ENCODE measurements at places on chromosomes 4 and X.

- DNase-seq = no peak
Measured at GRCh38 chr4:167955006-167955405, 137.3 kb upstream of the ANXA10 start.

DNA sequence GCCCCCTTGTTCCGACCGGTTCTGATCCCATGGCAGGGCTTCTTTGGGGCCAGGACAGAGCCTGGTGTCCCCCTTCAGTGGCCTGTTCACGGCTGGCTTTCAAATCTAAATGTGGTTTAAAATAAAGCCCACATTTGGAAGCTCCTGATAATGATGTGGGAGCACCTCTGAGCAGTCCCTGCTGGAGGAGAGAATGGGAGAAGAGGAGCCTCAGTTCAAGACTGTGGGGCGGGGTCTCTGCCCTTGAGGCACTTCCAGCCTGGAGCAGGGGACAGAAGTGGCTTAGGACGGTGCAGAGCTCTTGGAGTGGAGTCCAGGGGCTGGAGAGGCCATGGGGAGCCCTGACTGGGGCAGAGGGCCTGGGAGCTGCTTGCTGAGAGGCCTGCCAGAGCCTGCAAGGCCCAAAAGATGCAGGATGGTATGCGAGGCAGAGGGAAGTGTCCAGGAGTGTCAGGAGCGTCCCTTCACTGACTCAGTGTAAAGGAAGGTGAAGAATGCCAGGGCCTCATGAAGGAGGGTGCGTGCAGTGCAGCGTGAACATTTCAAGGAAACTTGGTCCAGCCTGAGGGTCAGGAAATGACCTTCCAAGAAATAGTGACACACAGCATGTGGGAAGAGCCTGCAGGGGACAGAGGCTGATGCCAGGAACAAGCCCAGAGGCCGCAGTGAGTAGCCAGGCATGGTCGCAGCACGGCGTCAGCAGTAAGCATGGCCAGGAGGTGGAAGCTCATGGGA, 21.1 kb upstream of the TADA2B start:
- DNase-seq = no peak

DNA sequence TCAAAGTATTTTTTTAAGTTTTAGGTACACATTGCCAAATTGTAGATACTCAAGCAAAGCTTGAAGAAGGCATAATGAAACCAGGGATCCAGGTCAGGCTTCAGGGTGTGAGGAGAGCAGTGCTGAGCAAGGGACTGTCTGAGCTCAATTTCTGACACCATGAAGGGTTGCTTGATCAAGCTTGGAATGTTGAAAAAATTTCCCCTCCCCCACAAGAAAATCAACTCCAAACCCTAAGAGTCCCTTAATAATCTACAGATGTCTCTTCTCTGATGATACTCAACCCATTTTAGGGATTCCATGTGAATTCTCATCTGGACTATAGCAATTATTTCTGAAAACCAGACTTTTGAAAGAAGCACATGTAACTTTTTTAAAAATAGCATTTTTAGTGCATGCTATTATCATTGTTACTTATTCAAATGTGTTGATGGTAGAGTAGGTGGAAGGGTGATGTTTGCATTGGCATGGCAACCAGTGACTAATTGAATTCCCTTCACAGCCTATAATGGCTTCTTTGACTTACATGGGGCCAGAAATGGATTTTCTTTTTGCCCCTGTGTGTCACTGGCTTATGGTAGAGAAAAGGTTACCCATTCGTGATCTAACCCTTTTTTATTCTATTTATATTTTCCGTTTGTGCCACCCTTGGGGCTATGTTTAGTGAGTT, 252.0 kb downstream of the FBXW7 start:
- no peak for DNase-seq

DNA sequence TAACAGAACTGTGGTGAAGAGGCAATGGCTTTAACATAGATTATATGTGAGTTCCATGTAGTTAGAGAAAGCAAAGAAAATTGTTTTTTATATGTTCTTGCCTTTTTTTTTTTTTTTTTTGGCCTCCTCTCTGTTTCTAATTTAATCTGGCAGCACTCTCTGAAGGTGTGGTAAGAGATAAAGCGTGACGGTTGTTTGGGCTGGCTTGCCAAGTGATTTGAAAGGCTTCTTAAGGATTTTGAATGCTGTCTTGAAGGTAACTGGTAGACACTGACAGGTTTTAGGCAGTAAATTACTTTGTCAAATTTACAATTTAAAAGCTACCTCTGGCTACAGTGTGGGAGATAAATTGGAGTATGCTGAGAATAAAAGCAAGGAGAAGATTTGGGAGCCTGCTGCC, 269.3 kb upstream of the HS3ST1 start:
- DNase-seq = no peak

GRCh38 chrX:25531096-25531495, 515.3 kb upstream of the ARX start:
- no peak for DNase-seq

DNA sequence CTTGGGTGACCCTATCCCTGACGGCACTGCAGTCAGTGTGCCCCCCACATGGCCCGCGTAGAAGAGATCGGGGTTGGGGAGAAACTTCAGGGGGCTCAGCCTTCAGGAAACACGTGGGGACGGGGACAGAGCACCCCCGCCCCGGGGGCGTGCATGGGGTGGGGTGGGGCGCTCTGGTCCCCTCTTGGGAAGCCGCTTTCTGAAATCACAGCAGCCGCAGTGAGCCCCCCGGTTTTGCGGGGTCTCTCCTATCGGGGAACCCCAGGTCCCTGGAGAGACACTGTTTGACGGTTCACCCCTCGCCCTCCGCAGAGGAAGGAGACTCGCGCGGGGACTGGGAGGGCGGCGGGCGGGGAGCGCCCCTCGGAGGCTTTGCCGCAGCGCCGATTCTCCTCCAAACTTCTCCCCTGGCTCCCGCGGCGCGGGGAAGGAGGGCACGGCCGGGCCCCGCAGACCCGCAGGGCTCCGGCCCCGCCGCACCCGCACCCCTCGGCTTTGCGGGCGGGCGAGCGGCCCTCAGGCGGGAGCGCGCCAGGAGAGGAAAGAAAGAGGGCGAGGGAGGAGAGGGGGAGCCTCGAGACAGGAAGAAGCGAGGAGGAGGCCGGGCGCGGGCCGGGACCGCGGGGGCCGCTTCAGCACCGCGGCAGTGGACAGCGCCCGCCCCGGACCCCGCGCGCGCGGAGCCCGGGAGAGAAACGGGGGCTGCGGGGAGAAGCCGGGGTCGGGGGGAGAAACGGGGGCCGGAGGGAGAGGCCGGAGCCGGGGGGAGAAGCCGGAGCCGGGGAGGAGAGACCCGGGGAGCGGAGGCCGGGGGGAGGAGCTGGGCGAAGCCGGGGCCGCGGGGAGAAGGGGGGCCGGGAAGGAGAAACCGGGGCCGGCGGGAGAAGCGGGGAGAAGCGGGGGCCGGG, 612 bp downstream of the CPLX1 start:
- no peak for DNase-seq

DNA sequence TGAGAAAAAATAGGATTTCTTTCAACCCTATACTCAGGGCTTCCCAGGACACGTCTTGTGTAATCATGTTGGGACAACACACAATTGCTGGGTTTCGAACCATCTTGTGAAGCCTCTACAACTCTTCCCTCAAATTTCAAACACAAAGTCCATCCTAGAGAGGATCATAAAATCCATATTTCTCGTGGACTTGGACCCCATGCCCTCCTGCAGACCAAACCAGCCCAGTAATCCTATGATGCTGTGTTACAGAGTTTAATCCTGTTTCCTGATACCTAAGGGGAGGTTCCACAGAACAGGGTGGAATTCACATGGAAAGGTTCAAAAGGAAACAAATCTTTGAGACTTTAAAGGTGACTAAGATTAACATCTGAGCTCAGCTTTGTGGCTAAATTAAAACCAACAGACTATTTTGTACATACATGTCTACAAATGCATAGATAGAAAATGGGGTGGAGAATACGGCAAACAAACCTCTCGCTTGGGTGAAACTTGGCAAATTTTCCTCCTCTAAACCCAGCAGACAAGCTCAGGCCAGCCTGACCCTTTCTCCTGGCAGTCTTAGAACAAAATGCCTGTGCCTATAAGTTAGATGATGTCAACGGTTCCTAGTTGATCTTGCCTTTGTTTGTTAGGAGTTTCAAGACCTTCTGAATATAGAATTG, 38.1 kb downstream of the EGFL6 start:
- no peak for DNase-seq

- DNase-seq = no peak
Measured at GRCh38 chr4:98652996-98653395, 5.4 kb downstream of the TSPAN5 start.

GRCh38 chr4:54378461-54378860, 149.4 kb downstream of the PDGFRA start:
- no peak for DNase-seq

GRCh38 chrX:30592831-30593230, 15.3 kb upstream of the TASL start:
- no peak for DNase-seq

- no peak for DNase-seq
Measured at GRCh38 chrX:74923942-74924448, 1.3 kb downstream of the NEXMIF start.

DNA sequence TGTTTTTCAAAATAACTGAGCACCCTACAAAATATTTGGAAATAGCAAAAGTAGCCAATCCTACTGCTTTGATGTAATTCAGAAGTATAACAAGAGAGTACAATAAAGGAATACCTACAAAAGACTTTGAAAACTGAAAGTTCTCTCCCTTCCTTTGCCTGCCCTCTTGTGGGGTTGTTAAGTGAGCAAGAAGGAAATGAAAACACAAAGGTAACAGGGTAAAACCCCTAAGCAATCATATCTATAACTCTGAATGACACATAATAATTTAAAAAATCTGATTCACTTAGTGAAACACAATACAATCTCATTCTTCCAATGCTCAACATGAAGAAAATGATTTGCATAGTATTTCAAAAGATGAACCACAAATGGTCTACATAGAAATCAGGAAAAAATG, 98.2 kb downstream of the FRYL start:
- no peak for DNase-seq

DNA sequence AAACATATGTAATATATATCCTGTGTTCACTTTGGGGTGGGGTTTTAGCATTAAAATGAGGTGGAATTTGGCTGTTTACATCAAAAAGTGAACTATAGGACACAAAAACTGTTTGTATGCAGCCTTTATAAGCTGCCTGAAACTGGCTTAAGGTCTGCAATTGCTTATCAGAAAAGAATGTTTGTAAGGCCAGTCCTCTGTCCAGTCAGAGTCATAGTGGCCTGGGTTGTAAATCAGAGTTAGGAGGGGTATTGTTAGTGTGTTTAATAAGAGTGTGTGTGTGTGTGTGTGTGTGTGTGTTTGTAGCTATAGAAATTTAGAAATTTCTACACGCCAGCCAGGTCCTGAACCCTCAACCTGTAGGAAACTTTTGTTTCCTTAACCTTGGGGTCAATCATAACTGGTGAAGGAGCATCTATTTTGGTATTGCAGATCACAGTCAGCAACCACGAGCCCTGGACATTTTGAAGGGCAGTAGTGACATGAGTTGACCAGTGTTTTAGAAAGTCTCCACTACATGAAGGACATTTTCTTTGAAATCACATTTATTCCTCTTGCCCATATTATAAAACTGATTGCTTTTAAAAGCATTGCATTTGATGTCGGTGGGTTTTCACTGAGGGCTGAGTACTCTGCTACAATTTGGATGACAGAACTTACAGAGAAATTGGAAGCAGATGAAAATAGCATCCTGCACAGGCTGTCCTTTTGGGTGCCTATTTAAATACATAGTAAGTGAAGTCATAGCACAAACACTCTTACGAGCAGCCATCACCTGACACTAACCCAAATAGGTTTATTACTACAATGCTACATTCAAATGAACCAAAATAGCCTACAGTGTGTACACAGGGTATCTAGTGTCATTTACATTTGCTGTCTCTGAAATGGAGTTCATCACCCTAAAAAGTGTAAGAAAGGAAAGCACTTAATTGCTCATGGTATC, 11.2 kb upstream of the TMEM154 start:
- no peak for DNase-seq

DNA sequence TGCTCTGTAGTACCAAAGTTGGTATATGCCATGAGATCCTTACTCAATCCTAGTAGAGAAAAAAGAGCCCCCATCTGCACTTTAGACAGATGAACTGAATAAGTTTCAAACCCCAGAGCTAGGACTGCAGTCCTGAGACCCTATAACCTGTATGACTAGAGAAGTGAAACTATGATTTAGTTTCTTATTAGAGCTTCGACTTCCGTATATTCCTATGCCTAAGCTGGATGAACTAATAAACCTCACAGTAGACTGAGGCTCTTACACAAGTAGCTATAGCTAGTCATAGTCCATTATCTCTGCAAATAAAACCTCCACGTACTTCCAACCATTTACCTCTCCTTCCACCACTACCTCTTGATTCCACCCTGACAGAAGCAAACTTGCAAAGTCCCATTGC, 6.3 kb upstream of the OTUD4 start:
- no peak for DNase-seq

DNA sequence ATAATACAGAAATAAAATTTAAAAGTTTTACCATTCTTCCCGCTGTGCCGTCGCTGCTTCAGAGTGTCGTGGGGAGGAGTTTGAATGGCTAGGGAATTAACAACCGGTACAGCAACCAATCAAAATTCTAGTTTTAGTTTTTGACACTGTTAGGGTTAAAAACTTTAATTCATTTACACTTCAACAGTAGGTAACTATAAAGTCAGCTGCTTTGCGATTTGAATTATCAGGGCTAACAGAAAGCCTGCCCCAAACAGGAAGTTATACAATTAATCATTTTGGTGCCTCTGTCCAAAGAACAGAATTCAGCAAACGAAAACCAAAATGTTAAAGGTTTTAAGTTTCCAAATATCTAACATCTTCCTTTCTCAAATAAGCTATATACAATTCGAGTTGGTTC, 2.3 kb downstream of the HNRNPD start:
- DNase-seq = no peak

GRCh38 chr4:48509543-48509942, 19.5 kb downstream of the ZAR1 start:
- DNase-seq = no peak

DNA sequence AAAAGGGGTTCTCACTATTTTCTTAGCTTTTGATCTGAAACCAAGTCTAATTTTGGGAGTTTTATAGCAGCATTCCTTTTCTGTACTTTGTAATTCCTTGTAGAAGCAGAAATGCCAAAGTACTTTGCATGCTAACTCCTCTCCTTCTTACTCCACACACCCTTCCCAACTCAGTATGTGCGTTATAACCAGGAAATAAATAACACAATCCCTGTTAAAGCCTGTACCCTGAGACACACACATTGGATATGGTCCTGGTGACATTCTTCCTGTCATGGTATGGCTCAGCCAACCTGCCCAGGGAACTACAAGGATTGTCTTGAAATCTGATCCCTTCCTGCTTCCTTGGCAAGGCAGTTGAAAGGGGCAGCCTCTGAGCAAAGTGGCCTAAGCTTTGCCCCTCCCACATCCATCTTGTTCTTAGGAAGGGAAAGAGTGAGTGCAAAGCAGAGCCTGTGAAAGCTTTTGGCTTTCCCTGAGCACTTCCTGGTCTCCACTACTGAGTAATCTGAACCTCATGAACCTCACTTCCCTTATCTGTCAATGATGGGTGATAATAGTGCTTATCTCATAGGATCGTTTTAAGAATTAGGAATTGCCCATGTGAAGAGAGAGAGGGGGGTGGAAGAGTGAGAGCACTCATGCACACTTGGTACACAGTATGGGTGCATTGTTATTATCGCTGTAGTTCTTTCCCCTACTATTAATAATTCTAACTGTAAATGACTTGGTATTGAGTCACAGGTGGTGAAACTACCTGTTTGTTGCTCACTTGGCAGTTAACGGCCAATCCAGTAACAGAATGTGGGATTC, 109.3 kb downstream of the AFF2 start:
- DNase-seq = no peak

- no peak for DNase-seq
Measured at GRCh38 chr4:536351-536972, 37.5 kb downstream of the PIGG start.
